ENCODE measurements at places on chromosomes 6 and 20. TPM values are rescaled to one million over a fixed set of nuclear protein-coding genes. Genes with fewer than 3 reads are reported as not detected.

GRCh38 chr6:13012977-13013680, 296.6 kb downstream of the PHACTR1 start:
- peak overlapping the region; percentile 18 for H3K4me3 ChIP-seq
- no peaks in the 10 kb centered on the region for H3K27me3 ChIP-seq
- H3K27ac ChIP-seq, result no peak overlapping the region
- no peaks in the 10 kb centered on the region for H3K4me1 ChIP-seq
- H3K36me3 ChIP-seq, result no peaks in the 10 kb centered on the region

DNA sequence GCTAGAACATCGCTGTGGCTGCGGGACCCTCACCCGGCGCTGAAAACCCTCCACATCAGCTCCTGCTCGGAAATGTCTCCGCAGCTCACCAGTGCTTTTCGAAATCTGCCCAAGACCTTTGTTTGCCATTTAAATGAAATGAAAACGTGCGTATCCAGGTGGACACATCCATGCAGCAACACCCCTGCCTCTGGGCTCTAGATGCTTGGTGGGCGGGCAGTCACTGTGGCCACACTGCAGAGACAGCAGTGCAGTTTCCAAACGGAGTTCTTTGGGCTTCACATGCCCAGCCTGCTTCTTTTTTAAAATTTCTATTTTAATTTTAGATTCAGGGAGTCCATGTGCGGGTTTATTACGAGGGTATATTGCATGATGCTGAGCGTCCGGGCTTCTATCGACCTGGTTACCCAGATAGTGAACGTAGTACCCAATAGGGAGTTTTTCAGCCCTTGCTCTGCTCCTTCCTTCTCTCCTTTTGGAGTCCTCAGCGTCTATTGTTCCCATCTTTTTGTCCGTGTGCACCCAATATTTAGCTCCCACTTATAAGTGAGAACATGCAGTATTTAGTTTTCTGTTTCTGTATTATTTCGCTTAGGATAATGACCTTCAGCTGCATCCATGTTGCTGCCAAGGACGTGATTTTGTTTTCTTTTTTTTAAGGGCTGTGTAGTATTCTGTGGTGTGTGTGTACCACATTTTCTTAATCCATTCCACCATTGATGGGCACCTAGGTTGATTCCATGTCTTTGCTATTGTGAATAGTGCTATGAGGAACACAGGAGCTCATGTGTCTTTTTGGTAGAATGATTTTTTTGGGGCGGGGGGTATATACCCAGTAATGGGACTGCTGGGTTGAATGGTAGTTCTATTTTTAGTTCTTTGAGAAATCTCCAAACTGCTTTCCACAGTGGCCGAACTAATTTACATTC, 4.8 kb upstream of the TUBB2B start:
- peaks cover 3% of the 10 kb centered on the region for H3K27me3 ChIP-seq
- H3K4me3 ChIP-seq, result peak overlapping the region; percentile 39
- H3K4me1 ChIP-seq, result peaks cover 12% of the 10 kb centered on the region
- no peak for DNase-seq
- peak overlapping the region; percentile 50 for H3K27ac ChIP-seq

GRCh38 chr6:36844232-36845170, 5.3 kb upstream of the CPNE5 start:
- H3K4me3 ChIP-seq, result no peak overlapping the region
- DNase-seq, result no peak
- no peaks in the 10 kb centered on the region for H3K27me3 ChIP-seq
- peaks cover 8% of the 10 kb centered on the region for H3K4me1 ChIP-seq

DNA sequence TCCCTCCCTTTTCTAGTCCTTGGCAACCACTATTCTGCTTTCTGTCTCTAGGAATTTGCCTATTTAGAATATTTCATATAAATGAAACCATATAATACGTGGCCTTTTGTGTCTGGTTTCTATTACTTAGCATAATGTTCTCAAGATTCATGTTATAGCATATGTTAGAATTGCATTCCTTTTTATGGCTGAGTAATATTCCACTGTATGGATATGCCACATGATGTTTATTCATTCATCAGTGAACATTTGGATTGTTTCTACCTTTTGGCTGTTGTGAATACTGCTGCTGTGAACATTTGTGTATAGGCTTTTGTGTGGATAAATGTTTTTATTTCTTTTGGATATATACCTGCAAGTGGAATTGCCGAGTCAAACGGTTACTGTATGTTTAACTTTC, 7.1 kb downstream of the SLC9A8 start:
- no peak overlapping the region for H3K27ac ChIP-seq
- H3K4me3 ChIP-seq, result no peak overlapping the region
- H3K27me3 ChIP-seq, result no peaks in the 10 kb centered on the region
- no peak for DNase-seq

GRCh38 chr20:22523499-22524392, 60.6 kb downstream of the FOXA2 start:
- no peaks in the 10 kb centered on the region for H3K4me1 ChIP-seq
- no peak overlapping the region for H3K27ac ChIP-seq

Gene FBXL4
- total RNA-seq, result 16.7 TPM

Gene PSMB8
- 23.5 TPM for total RNA-seq

Gene FAM217A
- total RNA-seq, result not detected
